ENCODE measurements at places on chromosomes 1 and 21.

- no peak for DNase-seq
Measured at GRCh38 chr1:198328458-198329032, 171.7 kb downstream of the NEK7 start.

DNA sequence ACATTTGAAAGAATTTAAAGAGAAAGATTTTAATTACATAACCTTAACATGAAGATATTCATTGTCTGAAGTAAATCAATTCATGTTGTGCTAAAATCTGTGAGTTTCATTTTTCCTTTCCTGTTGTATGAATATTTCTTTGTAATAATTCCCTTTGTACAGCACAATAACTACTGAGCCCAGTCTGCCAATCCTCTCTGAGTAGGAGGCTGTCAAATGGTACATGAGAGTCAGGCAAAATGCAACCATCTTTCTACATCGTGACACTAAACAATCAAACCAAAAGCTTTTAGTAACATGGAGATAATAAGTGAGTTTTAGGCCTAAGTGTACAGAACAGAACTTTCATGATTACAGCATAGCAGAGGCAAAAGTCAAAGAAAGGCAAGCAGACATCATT, 165.5 kb downstream of the PLPPR4 start:
- DNase-seq, result no peak

- DNase-seq, result no peak
Measured at GRCh38 chr21:32499249-32500055, 85.9 kb downstream of the TCP10L start.

GRCh38 chr1:21175324-21175669, 1.4 kb downstream of the EIF4G3 start:
- peak; percentile 11 for DNase-seq

GRCh38 chr1:1250786-1251284, 4.3 kb upstream of the C1QTNF12 start:
- peak; percentile 67 for DNase-seq

- DNase-seq, result no peak
Measured at GRCh38 chr21:35002879-35003722, 46.0 kb downstream of the RUNX1 start.

- no peak for DNase-seq
Measured at GRCh38 chr1:43817304-43817939, 110.1 kb downstream of the ST3GAL3 start.

- DNase-seq, result no peak
Measured at GRCh38 chr21:15343066-15343465, 278.3 kb upstream of the NRIP1 start.

GRCh38 chr1:232183802-232184201, 446.1 kb downstream of the SIPA1L2 start:
- DNase-seq, result no peak

DNA sequence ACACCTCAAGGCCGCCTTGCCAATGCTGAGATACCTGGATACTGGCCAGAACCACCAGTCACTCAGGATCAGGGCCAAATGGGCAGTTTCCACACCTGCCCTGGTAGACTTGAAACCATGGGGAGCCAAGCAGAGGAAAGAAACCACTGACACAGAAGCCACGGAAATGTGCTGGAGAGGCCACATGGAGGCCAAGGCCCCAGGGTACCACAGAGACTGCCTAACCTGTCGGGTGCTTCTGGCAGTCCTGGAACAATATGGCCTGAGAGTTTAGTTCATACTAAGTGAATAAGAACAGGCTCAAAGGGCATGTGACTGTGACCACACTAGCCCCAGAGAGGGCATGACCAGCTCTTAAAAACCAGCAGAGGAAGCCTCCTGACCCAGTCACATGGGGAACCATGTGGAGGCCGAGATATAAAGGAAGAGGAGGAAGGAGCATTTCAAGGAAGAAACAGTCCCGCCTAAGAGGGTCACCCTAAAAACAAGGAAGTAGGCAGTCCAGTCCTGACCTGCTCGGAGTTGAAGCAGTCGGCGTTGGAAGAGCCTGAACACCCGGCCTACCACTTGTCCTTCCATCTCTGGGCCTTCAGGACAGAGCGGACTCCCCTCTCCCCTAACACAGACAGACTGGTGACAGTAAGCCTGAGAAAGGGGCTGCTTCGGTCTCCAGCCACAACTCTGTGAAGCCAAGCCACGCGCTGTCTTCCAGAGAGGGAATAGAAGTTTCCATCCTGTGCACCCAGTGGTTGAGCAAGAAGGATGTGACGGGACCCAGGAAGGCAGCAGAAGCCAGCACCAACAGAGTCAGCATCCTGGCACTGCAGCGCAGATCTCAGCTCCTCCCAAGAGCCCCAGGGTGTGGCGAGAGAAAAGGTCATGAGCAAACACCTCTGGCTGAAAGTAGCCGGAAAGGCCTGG, at the start of gene DENND2D:
Gene DENND2D, minus strand, starts transcription at position 766 of the 921 bp plus-strand sequence. Its CDS starts 187 bp downstream, at position 579.
- DNase-seq, result no peak

GRCh38 chr1:42940851-42941639, 17.6 kb downstream of the SLC2A1 start:
- DNase-seq, result no peak

GRCh38 chr1:42210421-42211133, 46.0 kb upstream of the GUCA2A start:
- DNase-seq, result no peak

- no peak for DNase-seq
Measured at GRCh38 chr1:57752843-57753242, 329.0 kb upstream of the DAB1 start.

GRCh38 chr1:150006881-150007421, 3.6 kb downstream of the OTUD7B start:
- DNase-seq, result no peak

DNA sequence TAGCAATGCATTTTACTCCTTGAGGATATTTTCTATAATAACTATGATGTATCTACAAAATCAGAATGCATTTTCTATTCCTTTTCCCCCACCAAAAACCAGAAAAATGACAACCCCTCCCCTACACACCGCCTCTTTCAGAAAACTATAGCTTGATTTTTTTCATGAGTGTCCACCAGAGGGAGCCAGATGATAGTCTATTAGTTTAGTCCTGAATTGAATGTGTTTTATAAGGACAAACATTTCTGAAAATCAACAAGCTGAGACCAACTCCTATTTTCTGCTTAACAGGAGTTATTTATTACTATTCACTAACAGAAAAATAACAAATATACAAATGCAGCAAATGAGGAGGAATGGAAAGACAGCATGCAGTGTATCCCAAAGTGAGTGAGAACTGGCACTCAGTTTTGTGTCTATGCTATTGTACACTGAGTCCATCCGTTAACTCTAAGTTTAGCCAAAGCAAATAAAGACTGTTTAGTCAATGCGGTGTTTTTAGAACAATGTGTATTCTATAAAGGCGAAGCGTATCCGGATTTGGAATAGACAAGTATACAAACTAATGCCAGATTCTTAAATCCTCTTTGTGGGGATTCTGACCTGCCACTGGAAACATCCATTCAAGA, 182.6 kb downstream of the VAV3 start:
- DNase-seq, result no peak

DNA sequence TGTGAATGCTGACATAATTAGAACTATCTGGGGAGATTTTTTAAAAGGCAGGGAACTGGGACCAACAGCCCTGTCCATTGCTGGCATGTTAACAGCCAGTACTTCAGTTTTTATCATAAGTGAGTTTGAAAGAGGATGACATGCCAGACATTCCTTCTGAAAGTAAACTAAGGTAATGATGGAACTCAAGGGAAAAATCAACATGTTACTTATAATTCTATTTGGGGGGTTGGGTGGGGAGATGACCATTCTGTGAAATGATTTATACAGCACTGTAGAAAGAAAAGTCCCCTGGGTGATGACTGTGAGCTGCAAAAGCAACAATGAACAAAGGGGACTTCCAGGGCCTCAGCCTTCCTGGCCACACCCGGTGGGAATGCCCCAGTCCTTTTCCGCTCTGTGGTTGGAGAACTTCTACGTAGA, 5.4 kb upstream of the LAMC2 start:
- no peak for DNase-seq

DNA sequence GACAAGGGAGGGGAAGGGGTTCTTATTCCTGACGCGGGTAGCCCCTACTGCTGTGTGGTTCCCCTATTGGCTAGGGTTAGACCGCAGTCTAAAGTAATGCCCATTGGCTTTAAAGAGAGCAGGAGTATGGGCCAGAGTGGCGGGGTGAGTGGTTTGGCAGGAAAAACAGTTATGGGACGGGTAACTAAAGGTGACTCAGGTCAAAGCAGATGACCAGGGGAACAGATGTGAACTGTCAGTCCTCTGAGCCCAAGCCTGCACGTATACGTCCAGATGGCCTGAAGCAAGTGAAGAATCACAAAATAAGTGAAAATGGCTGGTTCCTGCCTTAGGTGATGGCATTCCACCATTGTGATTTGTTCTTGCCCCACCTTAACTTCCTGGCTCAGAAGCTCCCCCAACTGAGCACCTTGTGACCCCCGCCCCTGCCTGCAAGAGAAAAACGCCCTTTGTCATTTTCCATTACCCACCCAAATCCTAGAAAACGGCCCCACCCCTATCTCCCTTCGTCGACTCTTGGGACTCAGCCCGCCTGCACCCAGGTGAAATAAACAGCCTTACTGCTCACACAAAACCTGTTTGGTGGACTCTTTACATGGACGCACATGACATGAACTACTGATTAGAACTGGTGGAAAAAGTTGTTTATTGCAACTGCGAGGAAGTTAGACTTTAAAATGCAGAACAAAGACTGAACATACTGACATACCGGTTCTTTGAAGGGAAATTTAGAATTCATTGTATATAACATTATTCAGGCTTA, 758 bp upstream of the ATAD3B start:
- DNase-seq, result no peak

GRCh38 chr1:214854126-214854875, 228.2 kb upstream of the KCNK2 start:
- DNase-seq, result no peak

DNA sequence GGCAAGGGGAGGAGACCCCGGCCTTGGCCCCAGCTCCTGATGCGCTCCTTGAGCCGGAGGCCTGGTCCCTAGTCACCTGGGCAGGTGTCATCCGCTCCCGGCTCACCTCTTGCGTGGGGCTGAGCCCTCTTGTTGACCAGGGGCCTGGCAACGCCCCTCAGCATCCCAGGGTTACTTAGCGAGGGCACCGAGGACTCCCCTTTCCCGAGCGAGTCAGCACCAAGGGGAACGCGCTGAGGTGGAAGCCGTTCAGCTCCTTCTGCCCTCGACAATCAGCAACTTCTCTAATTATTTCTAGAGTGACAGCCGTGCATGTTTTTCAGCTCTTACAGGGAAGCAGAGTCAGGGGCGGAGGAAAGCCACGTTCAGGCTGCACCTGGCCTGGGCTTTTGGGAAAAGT, 522 bp downstream of the SLC45A1 start:
- no peak for DNase-seq

DNA sequence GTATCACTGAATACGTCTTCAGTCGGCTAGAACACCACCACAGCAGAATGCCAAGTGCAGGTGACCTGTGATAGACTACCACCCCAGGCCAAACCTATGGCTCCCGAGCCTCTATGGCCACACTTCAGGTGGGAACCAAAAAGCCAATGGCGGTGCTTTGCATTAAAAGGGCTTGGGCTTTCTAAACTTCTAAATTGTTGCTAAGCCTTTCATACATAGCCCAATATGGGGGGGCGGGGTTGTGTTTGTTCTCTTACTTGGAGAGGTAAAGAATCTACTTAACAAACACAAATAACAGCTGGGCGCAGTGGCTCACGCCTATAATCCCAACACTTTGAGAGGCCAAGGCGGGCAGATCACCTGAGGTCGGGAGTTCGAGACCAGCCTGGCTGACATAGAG, 19.7 kb downstream of the USP48 start:
- DNase-seq, result no peak

- no peak for DNase-seq
Measured at GRCh38 chr1:212688341-212689047, 11.1 kb downstream of the BATF3 start.

- peak; percentile 50 for DNase-seq
Measured at GRCh38 chr1:181141431-181141910, 53.0 kb downstream of the IER5 start.

DNA sequence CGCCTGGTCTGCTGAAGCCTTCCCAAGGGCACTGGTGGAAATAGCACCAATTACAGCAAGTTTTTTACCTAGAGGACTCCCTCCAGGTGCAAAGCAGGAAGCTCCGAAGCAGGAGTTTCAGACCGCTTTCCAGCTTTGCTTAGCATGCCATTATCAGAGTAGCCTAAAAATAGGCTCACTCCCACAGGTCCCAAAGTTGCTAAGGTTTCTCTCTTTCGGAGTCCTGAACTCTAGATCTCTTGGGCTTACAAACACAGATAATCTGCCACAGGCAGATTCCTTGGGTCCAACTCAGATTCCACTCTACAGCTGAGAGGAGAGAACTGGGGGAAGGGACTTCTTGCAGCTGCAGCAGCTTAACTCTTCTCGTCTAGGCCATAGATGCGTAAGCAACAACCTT, 22.5 kb downstream of the ZMYND12 start:
- DNase-seq, result no peak

- no peak for DNase-seq
Measured at GRCh38 chr1:19088717-19089442, 121.2 kb downstream of the UBR4 start.

- DNase-seq, result peak; percentile 76
Measured at GRCh38 chr21:32412162-32413014, at the start of gene EVA1C. Gene EVA1C, plus strand, starts transcription at chr21:32412706. Its CDS starts 148 bp downstream, at chr21:32412854.

- no peak for DNase-seq
Measured at GRCh38 chr1:31444725-31445448, 31.9 kb downstream of the SERINC2 start.

- DNase-seq, result no peak
Measured at GRCh38 chr1:167052389-167052788, 37.8 kb downstream of the GPA33 start.

DNA sequence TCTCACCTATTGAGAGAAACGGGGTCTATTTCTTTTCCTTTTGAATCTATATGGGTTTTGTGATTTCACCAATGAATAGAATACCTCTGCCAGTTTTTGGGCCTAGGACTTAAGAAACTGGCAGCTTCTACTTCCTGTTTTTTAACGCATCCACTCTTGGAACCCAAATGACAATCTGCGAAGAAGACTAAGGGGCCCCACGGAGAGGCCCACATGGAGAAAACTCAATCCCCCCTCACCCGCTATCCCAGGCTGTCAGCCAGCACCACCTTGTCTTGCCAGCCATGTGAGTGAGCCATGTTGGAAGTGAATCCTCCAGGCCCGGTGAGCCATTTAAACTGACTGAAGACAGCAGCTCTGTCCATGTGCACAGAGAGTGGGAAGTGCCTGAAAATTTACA, 3.6 kb upstream of the HENMT1 start:
- DNase-seq, result no peak

GRCh38 chr1:13587256-13588030, 3.8 kb downstream of the PDPN start:
- no peak for DNase-seq

DNA sequence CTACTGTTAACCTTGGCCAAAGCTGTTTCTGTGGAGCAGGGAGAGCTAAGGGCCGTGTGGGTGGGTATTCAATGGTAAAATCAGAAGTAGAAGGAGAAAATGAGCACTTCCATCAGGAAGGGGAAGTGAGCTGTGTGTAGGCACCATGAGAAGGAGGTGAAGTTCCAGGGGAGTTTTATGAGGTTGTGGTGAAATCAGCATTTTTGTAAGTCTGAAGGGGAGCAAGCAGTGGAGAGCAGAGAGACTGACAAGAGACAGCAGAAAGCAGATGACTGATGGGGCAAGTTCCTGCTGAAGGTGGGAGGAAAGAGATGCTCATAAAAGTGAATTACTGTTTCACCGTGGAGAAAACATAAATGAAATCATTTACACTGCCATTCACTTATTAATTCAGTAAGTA, 2.7 kb upstream of the GPR88 start:
- no peak for DNase-seq

Measured in stimulated activated CD4-positive, alpha-beta T cell treated with anti-CD3 and anti-CD28 coated beads, Interleukin-1b, Interleukin-23, amount 100 ng/mL, for 4 hours (primary cell).